ENCODE measurements at places on chromosomes 4 and X.

- peak; percentile 54 for DNase-seq
Measured at GRCh38 chrX:48025561-48025960, 18.8 kb downstream of the SPACA5 start.

- peak; percentile 42 for DNase-seq
Measured at GRCh38 chrX:40402831-40403533, 177.8 kb upstream of the ATP6AP2 start.

GRCh38 chrX:23554304-23554703 is 113.0 kb upstream of the PRDX4 start:
- peak; percentile 7 for DNase-seq

DNA sequence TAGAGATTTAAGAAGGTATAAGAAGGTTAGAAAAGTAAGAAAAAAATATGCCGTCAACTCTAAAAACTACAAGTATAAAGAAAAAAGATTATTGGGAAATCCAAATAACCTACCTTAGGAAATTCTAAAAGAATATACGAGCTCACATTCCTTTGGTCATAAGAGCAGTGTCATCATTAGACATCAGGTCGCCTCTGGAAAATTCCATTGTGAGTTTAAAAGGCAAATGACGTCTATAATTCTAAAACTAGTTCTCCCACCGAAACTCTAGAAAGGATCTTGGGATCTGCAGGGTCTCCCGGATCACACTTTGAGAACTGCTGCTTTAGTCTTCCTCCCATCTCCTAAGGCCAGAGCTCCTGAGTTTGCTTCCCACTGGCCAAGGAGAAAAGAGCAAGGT is 518 bp upstream of the SAT1 start:
- DNase-seq: no peak

- DNase-seq: no peak
Measured at GRCh38 chrX:7318241-7318640, 170.3 kb upstream of the PUDP start.

DNA sequence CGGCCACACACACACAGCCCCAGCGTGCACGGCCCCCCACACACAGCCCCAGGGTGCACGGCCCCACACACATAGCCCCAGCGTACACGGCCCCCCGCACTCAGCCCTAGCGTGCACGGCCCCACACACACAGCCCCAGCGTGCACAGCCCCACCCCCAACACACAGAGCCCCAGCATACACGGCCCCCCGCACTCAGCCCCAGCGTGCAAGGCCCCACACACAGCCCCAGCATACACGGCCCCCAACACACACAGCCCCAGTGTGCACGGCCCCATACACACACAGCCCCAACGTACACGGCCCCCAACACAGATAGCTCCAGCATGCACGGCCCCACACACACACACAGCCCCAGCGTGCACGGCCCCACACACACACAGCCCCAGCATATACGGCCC is 17.6 kb downstream of the GAK start:
- no peak for DNase-seq

DNA sequence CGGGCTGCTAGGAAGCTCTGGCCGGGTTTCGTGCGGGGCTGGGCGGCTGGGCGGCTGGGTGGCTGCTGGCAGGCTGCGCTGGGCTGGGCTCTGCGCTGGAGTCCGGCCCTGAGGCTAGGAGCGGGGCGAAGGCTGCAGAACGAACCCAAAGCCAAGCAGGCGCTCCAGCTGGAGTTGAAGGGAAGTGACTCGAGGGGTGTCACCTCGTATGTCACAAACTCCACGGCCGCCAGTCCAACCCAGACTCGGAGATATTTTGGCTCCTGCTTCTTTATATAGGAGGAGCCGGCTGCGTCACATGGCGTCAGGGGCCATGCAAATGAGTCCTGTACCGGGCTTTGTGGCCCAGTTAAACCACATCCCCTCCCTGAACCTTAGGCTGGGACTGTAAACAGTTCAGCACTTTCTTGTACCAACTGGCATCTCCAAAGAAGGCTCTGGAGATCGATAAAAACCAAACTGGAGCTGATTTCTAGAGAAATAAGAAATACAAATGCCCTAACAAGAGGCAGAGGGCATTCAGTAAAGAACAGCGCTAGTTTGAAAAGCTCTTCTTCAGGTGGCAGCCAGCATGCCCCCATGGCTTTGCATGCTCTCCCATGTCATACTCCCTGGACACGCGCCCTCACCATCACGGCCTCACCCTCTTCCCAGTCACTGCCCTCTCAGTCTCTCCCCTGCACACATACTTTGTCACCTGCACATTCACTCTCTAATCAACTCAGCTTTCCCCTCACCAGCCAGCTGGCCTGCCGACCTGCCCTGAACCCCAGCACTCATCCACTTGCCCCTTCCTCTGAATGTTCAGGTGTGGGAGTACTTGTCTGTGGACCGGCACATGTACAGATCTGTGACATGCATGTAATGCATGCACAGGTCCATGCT is 58.5 kb downstream of the TSC22D3 start:
- DNase-seq: peak; percentile 90

- no peak for DNase-seq
Measured at GRCh38 chr4:120202222-120202621, 135.6 kb upstream of the MAD2L1 start.

GRCh38 chr4:100631281-100631968 is 113.6 kb upstream of the EMCN start:
- no peak for DNase-seq

DNA sequence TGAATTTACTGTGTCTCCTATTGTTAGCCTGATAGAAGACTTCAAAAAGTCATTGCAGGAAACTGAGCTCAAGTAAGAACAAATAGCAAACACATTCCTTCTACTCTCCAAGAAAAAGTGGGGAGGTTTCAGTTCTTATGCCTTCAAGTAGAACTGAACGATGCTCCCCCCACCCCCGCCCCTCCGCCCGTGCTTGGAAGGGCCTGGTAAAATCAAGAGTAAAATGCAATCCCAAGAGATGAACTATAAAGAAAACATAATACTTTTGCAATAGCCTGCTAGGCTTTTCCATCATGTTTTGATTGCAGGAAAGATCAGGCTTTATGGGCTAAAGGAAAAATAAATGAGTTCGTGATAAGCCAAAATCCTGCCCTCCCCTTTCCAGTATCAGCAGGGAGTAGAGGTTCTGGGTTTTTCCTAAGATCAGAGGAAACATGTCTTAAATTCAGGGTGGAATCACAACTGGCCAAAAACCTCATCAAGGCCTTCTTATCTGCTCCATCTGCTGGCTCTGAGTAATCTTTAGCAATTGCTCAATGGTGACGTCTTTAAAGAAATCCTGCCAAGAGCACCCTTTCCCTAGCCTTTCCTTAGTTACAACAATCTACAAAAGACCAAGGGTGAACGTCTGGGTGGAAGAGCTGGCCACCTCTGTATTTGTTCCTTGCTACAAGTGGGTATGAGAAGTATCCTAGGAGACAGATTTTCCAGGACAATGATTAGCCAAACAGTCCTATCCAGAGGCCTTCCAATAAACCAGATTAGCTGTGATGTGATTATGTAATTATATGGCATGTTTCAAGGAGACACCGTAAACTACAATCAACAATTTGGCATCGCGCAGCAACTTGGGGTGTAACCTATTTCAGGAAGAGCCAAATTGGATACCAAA is 66.3 kb upstream of the FAM9C start:
- peak; percentile 95 for DNase-seq

GRCh38 chr4:152707632-152708031 is 27.8 kb upstream of the TMEM154 start:
- no peak for DNase-seq

DNA sequence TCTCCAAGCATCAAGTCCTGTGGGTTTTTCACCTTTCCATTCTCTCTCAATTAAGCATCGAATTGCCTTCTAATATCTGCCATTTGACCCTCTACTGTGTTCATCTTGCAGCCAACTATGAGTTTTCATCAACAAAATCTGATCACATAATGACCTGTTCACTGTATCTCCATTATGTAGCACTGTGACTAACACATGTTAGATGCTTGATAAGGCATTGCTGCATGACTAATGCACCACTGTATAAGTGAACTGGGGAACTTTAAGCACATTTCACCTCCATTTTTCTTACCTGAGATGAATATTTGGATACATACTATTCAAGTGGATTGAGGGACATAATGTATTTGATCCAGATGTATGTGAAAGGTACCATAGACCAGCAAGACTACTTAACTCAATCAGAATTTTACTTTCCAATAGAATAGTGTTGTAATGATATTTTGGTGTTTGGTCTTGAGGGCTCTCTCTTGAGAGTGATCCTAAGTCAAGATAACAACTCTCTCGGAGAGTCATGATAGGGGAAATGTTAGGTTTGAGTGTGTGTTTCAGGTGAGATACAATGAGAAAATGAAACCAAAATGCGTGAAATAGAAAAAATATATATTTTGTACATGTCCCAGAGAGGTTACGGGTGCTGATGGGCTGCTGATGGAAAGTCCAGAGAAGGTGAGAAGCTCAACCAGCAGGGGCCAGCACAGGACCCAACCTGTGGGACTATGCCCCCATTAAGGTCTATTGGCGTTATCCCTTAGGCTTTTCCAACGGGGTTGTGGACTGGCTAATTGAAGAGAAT is 60.2 kb upstream of the HS3ST1 start:
- no peak for DNase-seq

Data from brain microvascular endothelial cell (primary cell).